Nucleus accumbens (tissue), 56 donors: ENCODE measurements at places on chromosomes 1 and 21.
A peak's percentile ranks its signal among the peaks of the same experiment; 100 is the strongest.

GRCh38 chr21:38857152-38857825 lies 51.6 kb downstream of the ETS2 start:
- no peak for DNase-seq

- no peak for DNase-seq
Observed at GRCh38 chr1:222530852-222531251, 17.1 kb downstream of the HHIPL2 start.

GRCh38 chr1:15046487-15047165 lies 106.9 kb upstream of the TMEM51 start:
- DNase-seq = peak; percentile 66

GRCh38 chr1:60091195-60091715 lies 17.7 kb upstream of the C1orf87 start:
- DNase-seq = no peak

DNA sequence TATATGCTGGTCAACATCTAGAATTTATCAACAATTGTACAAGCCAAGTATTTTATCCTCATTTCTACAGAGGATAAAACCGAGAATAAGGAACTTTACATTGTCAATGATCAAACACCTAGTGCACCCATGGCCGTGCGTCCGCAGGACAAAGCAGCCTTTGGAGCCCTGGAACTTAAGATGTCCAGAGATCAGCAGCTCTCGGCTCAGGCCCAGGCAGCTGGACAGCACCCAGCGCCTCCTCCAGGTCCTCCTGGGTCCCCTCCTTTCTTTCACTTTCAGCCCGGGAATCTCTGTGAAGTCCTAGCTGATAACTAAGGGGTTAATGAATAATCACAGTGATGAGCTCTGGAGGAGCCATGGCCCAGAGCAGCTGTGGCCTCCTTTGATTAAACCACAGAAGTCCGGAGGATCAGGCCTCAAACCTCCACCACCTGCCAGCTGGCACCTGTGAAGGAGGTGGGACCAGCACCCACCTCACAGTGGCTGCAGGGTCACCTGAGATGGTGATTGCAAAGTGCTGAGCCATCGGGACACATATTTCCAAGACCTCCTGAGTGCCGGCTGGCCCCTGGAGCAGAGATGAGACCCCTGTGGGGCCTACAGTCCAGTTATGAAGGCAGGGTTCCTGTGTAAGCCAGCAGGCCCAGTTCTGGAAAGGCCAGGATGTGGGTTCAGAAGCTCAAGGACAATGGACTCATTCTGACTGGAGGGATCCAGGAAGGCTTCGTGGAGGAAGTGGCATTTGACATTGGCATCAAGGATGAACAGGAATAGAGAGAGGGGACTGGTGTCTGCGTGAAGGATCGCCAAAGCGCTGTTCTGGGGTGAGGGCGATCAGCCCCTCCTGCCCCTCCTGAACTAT lies 11.6 kb upstream of the SAMD11 start:
- no peak for DNase-seq

- DNase-seq = no peak
Observed at GRCh38 chr1:5954964-5955363, 37.3 kb downstream of the NPHP4 start.

GRCh38 chr1:217718873-217719272 lies 87.7 kb downstream of the SPATA17 start:
- DNase-seq = no peak

DNA sequence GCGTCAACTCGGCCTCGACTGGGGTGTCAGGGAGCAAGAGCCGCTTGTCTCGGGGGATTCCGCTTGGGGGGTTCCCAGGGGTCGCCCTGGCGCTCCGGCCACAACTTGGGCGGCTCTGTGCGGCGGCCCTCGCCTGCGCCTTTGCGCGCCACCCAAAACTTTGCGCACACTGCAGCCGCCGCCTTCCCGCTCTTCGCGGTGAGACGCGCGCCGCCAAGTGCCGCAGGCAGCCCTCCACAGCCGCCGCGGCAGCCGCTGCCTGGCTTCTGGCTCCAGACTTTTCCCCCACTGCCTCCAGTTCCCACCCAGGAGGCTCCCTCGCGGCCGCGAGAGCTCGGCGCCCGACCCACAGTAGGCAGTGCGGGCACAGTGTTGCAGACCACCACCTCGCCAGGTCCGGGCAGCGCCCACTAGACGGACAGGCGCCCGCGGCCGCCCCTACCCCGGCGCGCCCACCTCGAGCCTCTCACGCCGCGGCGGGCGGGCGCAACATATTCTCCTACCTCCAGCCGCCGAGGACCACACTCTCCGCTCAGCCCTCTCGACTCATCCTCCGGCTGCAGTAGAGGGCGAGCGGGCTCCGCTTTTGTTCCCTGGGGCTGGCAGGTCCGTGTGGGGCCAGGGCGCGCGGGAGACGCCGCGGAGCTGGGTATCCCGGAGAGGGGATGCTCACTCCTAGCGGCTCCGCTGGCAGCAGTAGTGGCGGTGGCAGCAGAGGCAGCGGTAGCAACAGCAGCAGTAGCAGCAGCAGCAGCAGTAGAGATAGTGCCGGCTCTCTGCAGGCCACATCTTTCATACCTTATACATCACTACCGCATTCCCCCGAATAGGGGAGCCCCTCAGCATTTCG lies 296.6 kb downstream of the OMA1 start:
- no peak for DNase-seq

GRCh38 chr1:36699113-36699911 lies 216.6 kb upstream of the CSF3R start:
- DNase-seq = no peak

DNA sequence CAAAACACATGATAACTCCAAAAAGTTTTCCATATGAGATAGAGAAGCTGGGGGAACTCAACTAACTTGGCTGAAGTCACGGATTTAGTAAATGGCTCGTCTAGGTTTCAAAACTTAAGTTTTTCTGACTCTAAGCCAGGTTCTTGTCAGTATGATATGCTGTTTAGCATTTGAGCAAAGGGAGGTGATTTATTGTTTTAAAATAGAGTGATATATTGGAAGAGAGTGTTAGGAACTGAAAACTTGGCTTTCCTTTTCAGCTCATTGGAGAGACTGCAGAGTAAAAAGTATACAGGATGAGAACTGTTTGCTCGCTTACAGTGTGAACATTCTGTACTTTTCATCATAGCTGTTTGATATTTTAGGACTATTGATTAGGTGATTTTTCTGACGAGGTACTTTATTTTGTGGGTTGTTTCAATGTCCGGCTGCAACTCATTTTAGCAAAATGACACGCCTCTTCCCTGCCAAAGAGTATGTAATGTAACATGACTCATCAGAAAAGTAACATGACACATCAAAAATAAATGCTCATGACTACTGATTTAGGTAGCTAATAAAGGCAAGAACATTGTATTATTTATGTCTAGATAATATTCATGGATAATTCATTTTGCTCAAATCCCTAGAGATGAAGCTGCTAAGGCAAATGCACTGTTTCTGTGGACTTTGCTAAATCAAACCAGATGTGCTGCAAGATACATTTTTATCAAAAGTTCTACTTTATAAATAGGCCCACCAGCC lies 355.1 kb downstream of the GPATCH2 start:
- DNase-seq = no peak

DNA sequence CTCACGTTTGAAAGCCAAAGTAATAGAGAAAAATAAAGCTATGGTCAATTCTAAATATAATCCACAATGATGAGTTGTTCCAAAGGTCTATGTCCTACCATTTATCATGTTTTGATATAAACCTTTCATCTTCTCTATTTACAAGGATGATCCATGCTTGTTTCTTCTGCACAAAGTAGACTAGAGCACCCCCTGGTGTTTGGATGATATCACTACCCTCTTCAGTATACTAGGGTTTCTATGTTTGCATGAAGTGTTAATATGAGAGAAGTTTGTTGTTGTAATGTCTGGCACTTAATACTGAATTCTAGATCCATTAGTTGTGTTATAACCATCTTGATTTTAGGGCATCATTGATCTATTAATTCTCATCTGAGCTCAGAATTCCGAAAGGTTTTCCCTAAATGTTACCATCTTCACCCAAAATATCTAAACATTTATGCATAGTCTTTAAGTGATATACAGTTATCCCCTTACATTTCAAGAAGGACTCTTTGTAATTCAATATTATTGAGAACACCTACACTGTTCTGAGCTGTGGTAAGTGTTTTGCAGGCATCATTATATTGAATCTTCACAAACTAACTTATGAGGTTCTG lies 21.1 kb downstream of the CLDN8 start:
- no peak for DNase-seq

- no peak for DNase-seq
Observed at GRCh38 chr1:154316704-154317103, 4.2 kb upstream of the AQP10 start.

DNA sequence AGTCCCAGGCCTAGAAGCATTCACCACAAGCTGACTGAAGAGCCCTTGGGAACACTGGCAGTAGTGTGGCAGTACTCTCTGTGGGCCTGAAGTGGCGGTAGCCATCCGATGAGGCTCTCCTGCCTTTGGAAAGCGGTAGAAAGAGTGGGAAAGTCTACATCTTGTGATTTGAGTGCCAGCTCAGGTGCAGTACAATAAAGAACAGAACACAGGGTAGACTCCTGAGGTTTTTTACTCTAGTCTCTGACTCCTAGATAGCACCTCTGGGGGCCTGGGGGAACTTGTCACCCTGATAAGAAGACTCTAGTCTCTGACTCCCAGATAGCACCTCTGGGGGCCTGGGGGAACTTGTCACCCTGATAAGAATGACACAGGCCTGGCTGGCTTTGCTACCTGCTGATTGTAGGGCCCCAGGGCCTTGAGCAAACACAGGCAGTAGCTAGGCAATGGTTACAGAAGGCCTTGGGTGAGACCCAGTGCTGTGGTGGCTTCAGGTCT lies 18.0 kb upstream of the IL20 start:
- no peak for DNase-seq

DNA sequence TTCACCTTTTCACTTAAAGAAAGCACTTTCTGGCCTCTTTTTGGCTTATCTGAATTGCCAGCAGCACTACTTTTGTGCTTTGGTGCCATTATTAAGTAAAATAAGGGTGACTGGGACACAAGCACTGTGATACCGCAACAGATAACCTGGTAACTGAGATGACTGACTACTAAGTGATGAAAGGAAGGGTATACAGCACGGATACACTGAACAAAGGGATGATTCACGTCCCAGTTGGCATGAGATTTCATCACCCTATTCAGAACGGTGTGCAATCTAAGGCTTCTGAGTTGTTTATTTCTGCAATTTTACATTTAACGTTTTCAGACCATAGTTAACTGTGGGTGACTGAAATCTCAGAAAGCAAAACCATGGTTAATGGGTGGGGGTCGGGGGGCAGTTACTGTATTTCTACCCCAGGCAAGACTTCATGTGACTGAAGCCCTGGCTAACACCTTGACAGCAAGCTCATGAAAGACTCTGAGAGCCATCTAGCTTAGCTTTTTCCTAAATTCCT lies 102.8 kb downstream of the CLIC6 start:
- DNase-seq = no peak

DNA sequence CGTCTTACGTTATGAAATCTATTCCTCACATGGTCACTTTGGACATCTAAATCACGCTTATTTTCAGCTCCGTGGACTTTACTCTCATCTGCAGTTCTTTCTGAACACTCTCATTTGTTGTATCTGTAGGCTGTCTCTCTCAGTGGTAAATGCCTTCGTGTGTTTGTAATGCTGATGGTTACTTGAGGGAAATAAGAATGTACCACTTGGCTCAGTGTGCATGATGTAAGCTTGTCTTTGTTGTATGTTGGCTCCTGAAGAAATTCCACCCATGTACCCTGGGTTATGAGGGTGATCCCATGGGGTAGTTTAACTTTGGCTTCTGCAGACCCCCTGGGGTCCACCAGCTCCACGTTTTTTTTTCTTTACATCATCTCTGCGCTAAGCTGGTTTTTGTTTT lies 378.4 kb downstream of the SETD4 start:
- DNase-seq = no peak

DNA sequence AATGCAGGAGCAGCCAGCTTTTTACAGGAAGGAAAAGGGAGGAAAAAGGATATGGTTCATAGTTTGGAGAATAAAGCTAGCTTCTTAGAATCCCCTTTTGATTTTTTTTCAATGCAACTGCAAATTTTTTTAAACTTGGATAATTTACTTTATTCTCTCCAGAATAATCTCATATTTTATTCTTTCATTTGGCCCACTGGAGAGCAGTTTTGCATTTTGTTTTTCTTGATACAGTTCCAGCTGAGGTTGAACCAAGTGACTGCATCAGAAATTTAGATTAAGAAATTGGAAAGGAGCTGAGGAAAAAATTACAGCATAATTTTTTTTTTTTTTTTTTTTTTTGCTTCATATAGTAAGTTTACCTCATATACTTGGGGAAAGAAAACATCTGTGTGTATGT lies 22.8 kb downstream of the GABPA start:
- DNase-seq = no peak

DNA sequence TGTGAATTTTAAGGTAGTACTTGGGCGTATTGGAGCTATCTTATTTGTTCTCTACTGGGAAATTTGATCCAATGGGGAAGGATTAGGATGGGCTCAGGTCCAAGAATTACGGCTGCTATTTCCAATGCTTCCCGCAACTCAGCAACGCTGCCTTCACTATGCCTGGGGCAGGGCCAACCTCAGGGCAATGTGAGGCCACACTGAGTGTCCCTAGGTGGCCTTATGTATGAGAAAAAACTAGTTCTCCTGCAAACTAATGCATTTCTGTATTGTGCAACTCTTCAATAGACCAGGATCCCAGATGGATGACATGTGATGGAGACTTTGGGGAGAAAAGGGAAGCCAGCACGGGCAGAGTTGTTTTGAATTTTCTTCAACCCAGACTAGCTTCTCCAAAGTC lies 168.1 kb downstream of the DUSP10 start:
- no peak for DNase-seq

DNA sequence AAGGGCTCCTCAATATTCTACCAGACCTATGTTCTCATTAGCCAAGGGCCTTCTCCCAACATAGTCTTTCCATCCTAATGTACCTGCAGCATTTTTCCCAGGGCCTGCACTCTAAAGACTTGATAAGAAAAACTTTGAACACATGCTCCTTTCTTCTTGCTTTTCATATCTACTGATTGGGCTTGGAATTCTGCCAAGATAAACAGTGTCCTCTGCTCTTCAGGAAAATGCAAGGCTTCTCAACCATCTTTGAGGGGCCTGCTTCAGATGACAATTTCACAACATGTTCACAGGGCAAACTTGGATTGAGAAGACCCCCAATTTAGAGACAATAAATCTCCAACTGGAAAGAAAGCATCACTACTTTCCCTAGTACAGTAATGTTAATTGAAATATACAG lies 25.8 kb upstream of the PPT1 start:
- DNase-seq = no peak

- no peak for DNase-seq
Observed at GRCh38 chr1:86175756-86176155, 19.2 kb upstream of the COL24A1 start.

DNA sequence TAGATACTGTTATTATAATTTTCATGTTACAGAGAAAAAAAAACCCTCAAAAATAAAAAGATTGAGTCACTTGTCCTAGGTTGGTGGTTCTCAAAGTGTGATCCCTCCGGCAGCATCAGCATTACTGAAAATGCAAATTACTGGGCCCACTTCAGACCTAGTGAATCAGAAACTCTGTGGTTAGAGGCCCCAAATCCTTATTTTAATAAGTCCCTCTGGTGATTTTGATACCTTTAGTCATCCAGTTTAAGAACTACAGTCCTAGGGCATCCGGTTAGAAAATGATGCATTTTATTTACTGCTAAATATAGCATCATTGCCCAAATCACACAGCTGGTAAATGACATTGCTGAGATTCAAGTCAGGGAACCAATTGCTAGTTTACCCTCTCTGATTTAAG lies 203.7 kb upstream of the RUNX1 start:
- DNase-seq = no peak

- no peak for DNase-seq
Observed at GRCh38 chr1:62912028-62912638, 128.2 kb downstream of the ATG4C start.

GRCh38 chr1:80448081-80448480 lies 1352.7 kb upstream of the ADGRL2 start:
- DNase-seq = no peak
